ENCODE measurements at places on chromosomes 6 and 20.
A peak's percentile ranks its signal among the peaks of the same experiment; 100 is the strongest.

DNA sequence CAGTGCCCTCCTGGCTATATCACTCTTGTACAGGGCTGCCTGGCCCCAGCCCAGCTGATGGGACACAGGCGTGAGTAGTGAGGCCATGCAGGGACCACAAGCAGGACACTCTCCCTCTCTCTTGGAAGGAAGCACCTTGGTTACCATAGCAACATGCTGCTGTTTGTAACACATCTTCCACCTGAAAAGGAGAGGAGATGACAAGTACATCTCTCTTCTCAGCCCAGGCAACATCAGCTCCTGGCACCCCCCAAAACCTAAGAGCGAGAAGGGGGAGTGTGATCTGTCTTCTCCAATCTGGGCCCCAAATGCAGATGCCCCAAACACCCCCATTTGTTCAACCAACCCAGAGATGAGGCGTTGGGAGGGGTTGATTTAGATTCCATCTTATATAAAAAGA lies 49.9 kb downstream of the KCNB1 start:
- no peak for DNase-seq

GRCh38 chr6:160934157-160934556 lies 57.4 kb upstream of the MAP3K4 start:
- DNase-seq = no peak

DNA sequence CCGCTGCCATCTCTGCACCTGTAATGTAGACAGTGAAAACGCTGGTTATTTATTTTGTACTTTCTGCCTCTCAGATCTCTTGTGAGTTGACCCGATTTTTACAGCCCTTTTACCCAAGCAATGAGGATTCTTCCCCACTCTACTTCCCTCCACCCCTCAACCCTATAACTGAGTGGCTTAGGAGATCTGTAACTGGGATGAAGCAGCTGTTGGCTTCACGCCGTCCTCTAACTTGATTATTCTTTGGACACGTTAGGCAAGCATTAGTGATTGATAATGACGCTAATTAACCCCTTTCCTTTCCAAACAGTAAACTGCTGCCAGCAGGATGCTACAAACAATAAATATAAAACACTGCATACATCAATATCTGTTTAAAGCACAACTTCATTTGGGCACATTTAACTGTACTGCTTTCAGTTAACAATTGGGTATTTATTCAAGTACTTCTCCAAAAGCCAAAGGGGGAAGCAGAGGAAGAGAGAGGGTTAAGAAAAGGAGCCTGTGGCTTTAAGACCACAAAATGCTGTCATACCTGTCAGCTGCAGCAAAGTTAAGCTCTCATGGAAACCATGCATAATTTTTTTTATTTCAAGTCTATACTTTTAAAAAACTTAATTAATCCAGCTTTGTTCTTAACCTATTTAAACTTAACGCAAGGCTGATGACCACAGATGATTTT lies 21.2 kb downstream of the TFAP2A start:
- DNase-seq = no peak

DNA sequence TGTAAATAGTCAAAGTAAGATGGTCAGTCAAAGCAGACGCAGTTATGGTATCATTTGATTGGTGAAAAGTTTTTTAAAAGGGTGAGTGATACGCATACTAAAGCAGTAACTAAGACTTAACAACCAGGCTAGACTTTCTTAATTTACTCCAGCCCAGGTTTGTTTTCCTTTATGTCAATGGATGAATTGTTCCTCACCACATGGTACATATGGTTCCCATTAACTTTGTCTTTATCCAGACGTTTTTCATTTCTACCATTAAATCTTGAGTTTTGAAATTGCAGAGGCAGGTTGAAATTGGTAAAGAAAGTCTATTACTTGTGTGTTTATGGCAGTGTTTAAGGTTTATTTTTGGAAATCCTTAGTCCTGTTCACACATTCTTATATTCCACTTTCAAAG lies 98.5 kb upstream of the SCGN start:
- no peak for DNase-seq

GRCh38 chr20:6784210-6784631 lies 16.7 kb downstream of the BMP2 start:
- DNase-seq = no peak

DNA sequence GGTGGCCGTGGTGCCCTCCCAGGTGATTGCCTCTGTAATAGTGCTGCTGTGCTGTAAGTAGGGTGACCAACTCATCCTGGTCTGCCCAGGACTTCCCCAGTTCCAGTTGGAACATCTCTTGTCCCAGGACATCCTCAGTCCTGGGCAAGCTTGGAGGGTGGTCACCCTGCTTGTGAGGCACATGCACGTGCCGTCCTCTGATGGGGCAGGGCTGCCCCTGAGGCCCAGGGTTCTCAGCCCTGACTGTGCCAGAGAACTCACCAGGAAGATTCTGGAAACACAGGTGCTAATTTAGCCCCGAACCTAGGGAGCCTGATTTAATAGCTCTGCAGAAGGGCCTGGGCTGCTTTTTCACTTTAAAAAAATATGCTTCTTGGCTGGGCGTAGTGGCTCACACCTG lies 120.9 kb upstream of the PHACTR3 start:
- DNase-seq = no peak

DNA sequence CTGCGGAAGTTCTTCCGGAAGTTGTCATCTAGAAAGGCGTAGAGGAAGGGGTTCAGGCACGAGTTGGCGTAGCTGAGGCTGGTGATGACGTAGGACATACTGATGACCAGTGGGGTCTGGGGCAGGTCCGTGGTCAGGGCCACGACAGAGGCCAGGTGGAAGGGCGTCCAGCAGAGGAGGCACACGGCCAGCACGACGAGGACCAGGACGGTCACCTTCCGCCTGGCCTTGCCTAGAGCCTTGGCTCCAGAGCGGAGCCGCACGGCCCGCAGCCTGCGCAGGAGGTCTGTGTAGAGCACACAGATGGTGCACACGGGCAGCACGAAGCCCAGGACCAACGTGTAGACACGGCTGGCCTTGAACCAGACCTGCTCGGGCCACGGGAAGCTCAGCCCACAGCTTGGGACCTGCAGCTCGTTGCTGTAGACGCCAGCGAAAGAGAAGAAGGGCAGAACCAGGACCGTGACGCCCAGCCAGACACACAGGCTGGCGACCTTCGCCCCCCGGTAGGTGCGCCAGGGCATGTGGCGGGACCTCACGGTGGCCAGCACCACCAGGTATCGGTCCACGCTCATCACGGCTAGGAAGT lies 1.4 kb downstream of the NPBWR2 start:
- DNase-seq = peak; percentile 19

DNA sequence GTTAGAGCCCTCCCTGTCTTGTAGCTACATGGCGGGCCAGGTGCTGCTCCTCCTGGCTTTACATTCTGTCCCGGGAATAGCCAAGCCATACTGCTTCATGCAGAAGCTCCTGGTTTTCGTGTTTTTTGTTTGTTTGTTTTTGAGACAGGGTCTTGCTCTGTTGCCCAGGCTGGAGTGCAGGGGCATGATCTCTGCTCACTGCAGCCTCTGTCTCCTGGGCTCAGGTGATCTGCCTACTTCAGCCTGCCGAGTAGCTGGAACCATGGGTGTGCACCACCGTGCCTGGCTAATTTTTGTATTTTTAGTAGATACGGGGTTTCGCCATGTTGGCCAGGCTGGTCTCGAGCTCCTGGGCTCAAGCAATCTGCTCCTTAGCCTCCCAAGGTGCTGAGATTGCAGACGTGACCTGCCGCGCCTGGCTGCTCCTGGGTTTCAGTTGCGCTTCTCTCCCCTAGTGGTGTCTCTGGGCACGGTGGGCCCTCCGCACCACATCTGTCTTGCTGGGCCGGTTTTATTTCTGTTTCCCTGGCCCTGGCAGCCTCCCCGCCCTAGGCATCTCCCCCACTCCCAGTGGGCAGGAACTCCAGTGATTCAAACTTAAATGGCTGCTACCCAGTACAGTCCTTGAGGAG lies 12.9 kb downstream of the CDYL start:
- DNase-seq = no peak

GRCh38 chr20:61628480-61628879 lies 376.4 kb downstream of the CDH4 start:
- DNase-seq = peak; percentile 10

DNA sequence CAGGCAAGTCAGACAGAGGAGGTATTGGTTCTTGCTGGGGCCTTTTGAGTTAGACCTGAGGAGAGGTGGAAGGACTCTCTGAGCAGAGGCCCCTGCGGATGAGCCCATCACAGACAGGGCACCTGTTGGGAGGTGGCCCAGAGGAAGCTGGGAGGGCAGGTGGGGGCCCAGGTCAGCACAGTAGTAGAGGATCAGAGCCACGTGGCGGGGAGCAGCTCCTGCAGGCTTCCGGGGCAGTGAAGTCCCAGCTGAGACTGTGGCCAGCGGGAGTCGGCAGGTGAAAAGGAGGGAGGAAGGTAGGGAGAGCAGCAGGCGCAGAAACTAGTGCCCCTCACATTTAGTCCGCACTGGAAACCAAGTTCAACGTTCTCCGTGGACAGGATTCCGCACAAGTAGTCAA lies 61.8 kb downstream of the RSPH3 start:
- DNase-seq = no peak

DNA sequence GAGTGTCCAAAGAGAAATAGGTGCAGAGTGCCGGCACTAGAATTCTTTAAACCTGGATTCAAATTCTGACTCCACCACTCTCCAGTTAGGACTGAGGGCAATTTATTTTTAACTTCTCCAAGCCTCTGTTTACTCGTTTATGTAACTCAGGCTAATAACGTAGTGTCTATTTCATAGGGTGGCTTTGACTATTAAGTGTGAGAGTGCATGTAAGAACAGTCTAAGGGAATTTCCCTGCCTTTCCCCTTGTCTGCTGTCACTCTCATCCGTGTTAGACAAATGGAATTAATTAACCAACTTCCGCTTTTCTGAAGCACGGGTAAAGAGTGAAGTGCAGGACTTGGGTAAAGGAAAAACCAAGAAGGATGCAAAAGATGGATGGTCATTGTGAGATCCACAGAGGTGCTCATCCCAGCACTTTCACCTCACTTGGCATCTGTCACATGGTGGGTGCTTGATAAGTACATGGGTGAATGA lies 4.1 kb upstream of the ZKSCAN8 start:
- DNase-seq = no peak

DNA sequence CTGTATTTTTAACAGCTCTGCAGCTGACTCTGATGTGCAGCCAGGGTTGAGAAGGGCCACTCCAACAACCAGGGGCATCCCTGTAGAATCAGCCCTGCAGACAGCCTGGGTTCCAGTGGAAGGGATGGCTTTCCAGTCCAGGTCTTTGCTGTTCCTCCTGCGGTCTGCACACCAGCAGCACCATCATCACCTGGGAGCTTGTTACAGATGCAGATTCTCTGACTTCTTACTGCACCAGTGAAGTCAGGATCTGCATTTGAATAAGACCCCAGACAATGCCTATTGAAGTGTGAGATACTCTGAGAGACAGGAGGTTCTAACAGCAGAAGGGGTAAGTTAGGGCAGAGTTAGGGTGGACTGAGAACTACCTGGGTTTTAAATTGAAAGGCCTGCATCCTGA lies 151.3 kb downstream of the F13A1 start:
- DNase-seq = no peak

DNA sequence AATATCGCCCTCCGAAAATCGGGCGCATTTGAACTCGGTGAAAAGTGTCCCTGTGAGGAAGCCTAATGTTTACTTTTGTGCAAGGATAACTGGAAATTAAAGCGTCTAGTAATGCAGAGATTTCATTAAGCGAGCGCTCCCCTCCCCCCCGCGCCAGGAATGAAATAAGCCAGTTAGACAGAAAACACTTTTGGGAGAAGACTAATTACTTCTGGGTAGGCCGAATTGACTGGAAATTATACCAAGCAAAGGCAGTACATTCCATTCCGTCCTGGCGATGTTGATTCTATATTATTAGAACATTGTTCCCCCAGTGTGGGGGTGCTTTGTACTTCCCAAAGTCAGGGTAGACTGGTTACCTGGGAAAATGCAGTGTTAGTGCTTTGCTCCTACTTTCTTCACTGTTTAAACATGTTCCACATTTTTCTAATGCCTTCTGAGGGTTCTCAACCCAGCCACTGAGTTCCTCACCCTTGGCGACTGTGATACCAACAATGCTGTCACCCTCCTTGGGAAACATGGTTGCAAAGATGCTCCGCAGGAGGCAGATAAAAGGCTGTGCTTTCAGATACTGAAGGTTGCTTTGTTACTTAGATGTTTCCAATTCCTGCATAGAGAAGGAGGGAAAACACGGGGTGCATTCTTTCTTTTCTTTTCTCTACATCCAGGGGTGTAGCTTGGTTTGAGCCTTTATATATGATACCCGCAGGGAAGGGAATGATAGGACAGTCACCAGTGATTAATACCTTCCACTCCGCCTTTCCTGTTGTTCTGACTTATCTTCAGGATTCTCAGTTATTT lies 2.6 kb downstream of the GJA1 start:
- peak; percentile 34 for DNase-seq

Data from left cardiac atrium (tissue), 4 donors.